ENCODE measurements at places on chromosomes 11 and 22. TPM values are rescaled to one million over a fixed set of nuclear protein-coding genes. Genes with fewer than 3 reads are reported as not detected.

MPPED2 gene
- 0.16 TPM for total RNA-seq

MISFA gene
- total RNA-seq: 1.0 TPM

DNA sequence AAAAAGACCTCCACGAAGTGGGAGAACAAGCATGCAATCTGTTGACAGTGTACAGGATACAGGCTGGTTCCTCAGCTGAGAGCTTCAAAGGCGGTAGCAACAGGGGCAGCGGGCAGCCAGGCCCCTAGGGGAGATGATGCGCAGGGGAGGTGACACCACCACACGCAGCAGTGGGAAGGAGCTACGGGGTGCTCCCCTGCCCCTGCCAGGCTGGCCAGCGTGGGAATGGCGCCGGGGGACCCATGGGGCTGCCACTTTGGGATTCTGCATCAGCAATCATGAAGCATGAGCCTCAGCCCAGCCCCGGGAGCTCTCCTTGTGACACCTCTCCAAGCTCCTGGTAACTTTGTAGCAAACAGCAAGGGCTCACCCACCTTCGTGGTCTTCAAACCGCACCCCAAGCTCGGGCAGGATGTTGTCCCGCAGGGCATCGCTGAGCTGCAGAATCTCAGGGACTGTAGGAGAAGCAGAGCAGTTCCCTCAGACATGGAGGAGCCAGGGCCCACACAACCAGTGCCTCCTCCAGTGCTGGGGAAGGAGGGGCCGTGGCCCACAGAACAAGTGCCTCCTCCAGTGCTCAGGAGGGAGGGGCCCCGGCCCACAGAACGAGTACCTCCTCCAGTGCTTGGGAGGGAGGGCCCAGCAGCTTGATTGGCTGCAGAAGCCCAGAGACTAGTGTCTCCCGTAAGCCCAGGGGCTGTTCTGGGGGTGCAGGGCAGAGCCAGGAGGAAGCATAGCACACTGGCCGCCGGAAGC is 14.6 kb upstream of the NAP1L4 start:
- DNase-seq: no peak

DNA sequence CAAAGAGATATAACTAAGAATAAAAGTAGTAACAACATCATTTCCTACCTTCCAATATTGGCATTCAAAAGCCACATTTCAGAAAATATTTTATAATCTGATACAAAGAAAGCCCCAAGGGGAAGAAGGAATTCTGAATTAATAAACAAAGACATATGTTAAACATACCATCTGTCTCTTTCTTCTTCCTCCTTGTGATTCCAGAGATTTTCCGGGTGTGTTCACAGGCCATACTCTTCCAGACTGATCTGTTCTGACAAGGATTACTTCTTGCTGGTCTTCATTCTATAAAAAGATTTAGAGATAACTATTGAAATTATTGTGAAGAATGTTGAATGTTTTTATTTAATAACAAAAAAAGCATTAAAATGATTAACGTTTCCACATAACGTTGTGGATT is 65.0 kb downstream of the CWF19L2 start:
- DNase-seq: no peak

KCNQ1 gene
- total RNA-seq: 0.32 TPM

- DNase-seq: no peak
Observed at GRCh38 chr11:62856333-62856895, 17.0 kb upstream of the WDR74 start.

GRCh38 chr11:120499088-120499487 is 12.5 kb upstream of the GRIK4 start:
- DNase-seq: no peak

CALCA gene
- not detected for total RNA-seq

DNA sequence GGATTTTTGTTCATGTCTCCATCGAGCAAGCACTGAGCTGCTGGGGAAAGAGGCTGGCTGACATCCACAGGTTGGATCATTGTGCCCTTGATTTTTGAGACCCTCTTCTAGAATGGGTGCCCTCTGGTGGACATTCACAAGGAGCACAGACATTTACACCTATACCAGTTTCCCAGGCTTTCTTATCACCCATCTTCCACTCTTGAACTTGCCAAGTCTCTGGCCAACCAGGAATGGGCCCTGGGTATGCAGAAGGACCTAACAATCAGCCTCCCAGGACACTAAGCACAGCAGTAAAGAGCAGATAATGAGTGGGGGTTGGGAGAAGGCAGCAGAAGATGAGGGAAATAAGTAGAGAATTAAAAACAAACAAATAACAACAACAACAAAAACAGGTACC is 5.7 kb upstream of the INTS4 start:
- peak; percentile 80 for DNase-seq

TESMIN gene
- not detected for total RNA-seq

DNA sequence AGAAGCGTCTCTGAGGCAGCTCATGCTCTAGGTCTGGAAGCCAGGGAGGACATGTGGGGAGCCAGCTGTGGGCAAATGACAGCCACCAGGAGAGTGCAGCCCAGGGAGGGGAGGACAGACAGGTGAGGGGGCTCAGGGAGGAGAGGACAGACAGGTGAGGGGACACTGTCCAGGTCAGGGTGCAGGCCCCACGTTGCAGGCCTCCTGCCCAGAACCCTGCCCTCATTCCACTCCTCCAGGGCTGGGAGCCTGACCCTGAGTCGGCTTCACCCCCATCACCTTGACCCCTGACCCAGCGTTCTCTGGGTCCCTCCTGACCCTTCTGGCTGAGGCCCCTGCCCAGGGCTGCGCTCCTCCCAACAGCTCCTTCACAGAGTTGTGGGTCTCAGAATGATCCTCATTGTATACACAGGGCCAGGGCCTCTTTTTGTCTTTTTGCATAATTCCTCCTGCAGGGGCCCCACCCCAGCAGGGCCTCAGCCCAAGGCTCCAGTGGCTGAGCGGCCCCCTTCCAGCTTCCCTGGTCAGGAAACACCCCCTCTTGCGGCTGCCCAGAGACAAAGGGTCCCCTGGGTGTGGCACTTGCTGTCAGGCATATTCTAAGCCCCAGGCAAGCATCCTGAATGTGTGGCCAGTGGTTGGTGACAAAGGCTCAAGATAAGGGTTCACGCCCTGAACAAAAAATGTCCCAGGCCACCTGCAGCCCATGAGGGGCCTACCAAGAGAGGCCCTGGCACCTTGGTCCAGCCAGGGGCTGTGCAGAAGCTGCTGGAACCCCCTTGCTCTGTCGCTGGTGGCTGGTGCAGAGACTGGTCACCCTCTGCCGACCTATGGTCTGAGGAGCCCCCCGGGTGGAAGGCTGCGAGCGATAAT is 853.0 kb downstream of the BRD1 start:
- DNase-seq: no peak

GRCh38 chr11:116929414-116930090 is 92.1 kb upstream of the APOA1 start:
- DNase-seq: no peak

HBG2 gene
- not detected for total RNA-seq

DNA sequence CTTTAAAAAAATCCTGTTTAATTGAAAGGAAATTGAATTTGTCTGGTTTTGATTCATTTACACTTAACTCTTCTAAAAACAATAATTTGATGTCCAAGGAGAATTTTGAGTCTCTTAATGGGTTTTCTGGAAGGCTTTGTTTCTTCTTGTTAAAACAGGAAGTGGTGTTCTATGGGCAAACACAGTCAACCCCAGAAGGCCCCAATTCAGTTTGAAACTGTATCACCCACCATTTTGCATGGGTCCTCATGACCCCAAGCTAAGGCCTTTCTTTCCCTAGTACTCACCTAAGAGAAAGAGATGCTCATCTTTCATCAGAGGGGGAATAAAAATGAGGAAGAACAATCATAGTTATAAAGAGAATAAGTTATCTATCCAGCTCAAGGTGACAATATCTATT is 10.6 kb downstream of the FLI1 start:
- no peak for DNase-seq

GRCh38 chr11:73236205-73236765 is 18.2 kb downstream of the P2RY2 start:
- no peak for DNase-seq

P2RX6 gene
- 103 TPM for total RNA-seq

DNA sequence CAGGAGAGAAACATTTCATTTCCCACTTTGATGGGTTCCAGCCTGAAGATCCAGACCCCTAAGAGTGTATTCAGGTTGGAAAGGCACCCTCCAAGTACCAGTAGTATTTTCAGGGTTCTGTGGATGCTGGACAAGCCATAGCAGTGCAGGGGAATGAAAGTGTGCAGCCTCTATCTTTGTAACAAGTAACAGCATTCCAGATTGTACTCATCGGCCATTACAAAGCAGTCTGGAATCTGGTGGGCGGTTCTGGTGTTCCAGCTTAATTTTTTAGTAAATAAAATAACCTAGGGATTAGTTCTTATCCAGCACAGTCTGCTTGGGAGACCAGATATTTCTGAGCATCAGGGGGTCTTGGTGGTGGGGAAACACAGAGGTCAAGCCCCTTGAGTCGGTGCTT is 22.6 kb downstream of the APLNR start:
- DNase-seq: peak; percentile 60

DNA sequence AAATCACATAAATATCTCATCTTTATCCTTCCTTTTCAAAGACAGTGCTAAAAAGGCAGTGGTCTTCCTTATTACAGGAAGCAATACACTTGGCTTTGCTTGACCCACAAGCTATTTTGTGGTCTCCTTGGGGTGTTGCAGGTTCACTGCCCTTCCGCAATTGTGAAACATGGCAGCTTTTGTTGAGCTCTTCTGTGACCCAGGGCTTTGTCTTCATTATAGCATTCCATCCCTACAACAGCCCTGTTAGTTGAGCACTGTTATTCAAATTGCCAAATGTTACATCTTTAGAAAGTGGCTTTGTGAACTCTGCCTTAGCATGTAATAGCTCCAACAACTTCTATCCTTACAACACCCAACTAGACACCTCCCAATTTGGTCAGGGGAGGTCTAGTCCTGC is 107.1 kb downstream of the OPCML start:
- DNase-seq: no peak

GRCh38 chr11:72347691-72348090 is 86.6 kb downstream of the CLPB start:
- no peak for DNase-seq

- DNase-seq: no peak
Observed at GRCh38 chr11:69582756-69583467, 58.0 kb upstream of the CCND1 start.

DNA sequence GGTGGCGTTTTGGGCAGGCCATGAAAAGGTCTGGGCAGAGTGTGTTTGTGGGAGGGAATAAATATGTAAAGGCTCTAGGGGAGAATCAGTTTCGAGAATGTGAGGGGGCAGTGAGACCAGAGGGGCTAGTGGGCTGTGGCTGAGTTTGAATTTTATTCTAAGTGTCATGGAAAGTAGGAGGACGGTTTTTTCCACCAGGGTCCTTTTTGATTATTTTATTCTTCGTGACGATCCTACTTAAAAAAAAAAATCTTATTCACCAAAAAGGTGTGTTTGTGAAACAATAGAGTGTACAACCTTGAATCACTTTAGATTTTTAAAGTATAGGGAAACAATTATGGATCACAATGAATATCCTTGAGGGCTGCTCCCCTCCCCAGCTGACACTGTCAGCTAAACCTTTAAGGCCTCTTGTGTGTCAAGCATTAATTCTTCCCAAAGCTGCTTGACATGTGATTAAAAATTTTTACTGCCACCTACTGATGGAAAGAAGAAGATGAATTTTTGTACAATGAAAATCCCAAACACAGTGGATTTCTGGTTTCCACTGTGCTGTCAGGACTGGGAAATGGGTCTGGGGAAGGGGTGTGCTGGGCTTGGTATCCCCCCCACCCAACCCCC is 107.5 kb upstream of the OR4B1 start:
- peak; percentile 59 for DNase-seq

GRCh38 chr22:30792456-30792855 is 97.8 kb downstream of the OSBP2 start:
- no peak for DNase-seq

DNA sequence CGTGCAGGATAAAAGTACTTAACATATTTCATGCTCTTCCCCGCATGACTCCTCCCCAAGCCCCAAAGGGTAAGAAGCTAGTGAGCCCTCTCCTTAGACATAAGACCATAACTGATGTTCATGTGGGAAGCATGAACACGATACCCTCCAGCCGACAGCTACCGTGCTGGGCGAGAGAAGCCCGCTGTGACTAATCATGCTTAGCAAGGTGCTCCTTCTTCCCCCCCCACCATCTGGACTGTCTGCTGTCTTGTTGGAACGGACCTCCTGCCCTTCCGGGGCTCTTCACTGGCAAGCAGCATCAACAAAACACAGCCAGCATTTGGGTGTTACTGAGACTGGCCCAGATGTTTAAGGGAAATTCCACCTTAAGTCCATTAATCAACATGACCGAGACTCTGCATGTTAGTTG is 200.6 kb downstream of the DBX1 start:
- DNase-seq: no peak

DNA sequence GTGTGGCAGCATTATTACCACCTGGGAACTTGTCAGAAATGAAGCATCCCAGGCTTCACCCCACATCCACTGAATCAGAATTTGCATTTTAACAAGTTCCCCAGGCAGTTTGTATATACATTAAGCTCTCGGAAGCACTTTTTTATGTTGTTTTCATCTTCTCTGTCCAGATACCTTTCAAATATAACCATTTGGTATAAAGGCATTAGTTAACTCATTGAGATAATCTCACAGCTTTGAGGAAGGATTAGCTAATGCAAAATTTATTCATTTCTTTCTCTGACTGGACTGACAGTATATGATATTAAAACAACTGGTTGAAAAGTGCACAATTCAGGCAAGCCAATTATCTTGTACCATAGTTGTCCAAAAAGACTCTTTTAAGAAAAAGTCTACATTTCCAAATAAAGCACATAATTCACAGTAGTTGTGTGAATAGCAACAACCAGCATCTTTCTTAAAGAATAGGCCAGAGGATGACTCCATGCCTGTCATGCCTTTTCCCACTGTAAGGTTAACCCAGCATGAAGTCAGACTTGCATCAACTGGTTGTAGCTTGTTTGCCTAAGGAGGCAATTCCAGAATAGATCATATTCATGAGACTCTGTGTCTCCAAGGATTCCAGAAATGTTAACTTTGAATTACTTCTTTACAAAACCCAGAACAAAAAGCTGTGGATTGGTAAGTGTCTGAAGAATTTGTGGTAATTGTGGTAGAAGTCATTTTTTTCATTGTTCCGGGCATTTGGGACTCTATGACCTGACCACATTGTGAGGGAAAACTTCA is 254.3 kb upstream of the SESN3 start:
- DNase-seq: no peak

GRCh38 chr11:114034956-114035355 is 24.6 kb upstream of the ZBTB16 start:
- DNase-seq: no peak

DNA sequence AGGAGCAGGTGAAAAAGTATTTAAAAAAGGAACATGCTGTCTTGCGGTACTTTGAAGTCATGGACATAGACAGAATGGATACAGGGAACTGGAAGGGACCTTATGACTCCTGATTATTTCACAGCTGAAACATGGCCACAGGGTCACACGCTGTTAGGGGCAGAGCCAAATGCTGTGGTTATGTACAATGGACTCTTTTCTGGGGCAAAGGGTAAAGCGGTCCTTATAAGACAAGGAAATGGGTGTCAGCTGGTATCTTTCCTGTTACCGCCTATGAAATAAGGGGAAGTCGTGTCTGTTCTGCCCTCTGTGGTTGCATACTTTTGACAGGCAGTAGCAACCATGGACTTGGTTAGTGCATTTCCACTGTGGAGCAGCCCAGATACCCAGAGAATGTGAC is 12.8 kb upstream of the ST14 start:
- DNase-seq: peak; percentile 20

AQP11 gene
- total RNA-seq: 2.9 TPM

GRCh38 chr11:114713756-114714155 is 35.4 kb downstream of the NXPE2 start:
- DNase-seq: no peak
